CD4-positive, alpha-beta T cell treated with Interleukin-2 at 100 ng/mL for 4 hours (primary cell): ENCODE measurements at places on chromosomes 6 and 20.

DNA sequence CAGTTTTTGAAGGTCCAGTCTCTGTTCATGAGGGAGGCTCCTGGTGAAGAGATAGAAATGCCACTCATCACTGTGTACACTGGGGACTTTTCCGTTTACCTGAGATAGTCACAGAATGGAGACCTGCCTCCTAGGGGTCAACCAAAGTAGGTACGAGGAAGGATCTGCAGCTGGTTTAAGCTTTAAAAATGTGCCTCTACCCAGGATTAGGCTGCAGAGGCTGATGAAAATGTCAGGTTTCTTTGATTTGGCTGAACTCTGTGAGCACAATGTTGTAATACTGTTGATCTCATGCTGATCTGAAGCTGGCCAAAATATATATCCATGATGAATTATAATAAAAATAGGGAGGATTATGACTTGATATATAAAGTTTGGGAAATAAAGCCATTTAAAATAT is 182.7 kb downstream of the ADAT2 start:
- DNase-seq, result no peak

GRCh38 chr6:140977403-140977802 is 1155.3 kb upstream of the GJE1 start:
- no peak for DNase-seq

- no peak for DNase-seq
Measured at GRCh38 chr20:34880215-34880850, 3.9 kb downstream of the ACSS2 start.

DNA sequence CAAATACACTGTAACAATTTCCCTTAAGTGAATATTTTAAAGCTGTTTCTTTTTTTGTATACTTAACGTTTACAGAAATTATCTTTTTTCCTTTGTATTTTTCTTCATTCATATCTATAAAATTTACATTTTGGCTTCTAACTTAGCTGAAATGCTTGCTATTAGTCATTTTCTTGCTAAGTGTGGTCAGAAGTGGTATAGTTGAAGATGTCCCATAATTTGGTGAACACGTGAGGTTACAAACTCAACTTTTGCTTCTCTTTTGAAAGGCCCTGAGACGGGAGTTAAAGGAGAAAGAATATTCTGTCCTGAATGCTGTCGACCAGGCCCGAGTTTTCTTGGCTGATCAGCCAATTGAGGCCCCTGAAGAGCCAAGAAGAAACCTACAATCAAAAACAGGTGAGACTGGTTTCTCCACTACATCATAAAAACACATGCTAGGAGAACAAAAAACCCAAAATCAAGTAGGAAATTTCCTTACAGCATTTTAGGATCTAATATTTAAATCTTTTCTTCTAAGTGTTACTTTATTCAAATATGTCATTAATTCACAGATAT is 445.0 kb downstream of the UTRN start:
- DNase-seq, result no peak

GRCh38 chr6:55496201-55496600 is 82.8 kb downstream of the HMGCLL1 start:
- no peak for DNase-seq

GRCh38 chr6:152218887-152219286 is 411.4 kb downstream of the ESR1 start:
- DNase-seq, result no peak

- no peak for DNase-seq
Measured at GRCh38 chr6:46963626-46964025, 41.9 kb upstream of the ADGRF5 start.

DNA sequence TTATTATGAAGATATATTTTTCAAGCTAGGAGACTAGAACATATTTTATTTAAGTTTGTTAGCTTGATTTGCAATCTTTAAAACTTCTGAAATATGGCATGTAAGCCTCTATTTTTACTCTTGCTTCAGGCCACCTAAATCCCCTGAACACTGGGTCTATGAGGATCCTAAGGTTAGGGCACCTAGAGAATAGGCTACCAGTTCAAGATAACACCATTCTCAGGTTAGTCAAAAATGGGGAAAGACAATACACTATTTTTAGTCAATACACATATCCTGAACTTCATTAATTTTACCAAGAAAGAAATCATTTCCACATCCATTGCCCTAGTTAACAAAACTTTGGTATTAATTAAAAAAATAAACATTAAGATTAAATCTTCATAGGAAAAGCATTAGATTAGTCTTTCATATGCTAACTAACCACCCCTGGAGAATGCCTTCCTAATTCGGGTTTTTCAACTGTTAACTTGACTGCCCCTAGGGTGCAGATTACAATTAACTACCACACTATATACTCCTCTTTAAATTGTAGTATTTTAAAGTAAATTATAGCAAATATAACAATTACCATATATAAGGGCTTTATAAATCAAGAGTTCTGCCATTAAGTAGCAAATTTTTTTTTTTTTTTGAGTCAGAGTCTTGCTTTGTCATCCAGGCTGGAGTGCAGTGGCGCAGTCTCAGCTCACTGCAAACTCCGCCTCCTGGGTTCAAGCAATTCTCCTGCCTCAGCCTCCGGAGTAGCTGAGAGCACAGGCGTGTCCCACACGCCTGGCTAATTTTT is 6.7 kb upstream of the HSF2 start:
- no peak for DNase-seq

GRCh38 chr6:34146021-34146782 is at the start of gene GRM4:
Gene GRM4, minus strand, starts transcription at chr6:34146087. Its CDS starts 12,591 bp downstream, at chr6:34133496.
- no peak for DNase-seq

GRCh38 chr6:133977983-133978895 is 25.2 kb downstream of the TBPL1 start:
- no peak for DNase-seq

DNA sequence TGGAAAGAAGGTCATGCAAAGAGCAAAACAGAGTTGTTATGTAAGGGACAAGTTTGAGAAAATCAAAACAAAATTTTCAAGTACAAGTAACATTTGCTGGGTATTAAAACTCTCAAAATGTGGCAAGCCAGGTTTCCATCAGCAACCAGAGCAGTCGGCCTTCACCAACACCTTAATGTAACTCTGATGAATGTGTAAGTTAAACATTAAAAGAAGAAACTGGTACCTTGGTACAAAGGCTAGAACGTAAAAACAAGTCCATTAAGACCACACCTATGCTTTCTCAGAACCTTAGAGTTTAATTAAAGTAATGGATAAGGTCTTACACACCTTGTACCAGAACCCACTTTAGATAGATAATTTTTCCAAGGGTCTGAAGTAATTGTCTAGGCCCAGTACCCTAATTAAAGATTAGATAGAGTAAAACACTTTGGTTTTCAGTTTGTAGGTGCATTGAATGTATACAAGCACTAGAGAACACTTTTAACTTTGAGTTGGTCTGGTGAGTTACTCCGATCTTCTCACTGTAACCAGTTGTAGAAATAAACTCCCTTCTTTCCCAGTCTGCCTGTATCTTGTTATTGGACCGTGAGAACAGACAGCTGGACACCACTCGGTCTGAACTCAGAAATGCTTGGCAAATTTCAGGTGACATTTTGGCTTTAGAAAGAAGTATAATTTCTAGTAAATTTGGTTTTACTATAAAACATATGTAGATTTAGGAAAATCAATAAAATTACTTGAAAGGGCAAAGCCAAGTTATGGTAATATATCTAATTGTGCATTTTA is 319.4 kb downstream of the HTR1B start:
- DNase-seq, result no peak

- DNase-seq, result no peak
Measured at GRCh38 chr20:17761604-17762003, 61.8 kb downstream of the BANF2 start.

DNA sequence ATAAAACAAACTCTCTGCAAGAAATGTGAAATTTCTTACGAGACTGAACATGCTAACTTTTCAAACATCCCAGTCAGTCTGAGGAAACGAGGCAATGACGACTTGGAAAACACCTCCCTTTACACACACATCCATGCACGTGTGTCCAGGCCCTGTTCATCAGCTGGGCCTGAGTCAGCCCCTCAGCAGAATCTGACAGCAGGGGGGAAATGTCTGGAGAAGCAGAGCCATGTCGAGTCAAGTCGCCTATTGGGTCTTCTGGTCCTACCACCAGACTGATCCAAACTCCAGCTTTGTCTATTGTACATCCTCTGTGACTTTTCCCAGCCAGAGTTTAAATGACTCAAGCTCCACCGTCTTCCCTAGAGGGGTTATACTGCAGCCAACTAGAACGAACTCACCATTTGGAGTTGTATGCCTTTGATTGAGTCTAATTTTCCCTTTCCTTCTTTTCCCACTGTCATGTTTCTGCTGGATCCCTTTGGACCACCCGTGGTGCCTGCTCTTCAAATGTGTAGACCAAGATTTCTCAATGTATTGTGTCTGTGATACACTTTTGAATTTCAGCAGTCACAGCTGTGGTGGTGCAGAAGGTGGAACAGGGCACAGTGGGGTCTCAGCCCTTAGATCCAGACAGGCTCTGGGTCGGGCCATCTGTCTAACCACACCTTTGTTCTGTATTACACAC is 254.0 kb downstream of the CDC5L start:
- no peak for DNase-seq

DNA sequence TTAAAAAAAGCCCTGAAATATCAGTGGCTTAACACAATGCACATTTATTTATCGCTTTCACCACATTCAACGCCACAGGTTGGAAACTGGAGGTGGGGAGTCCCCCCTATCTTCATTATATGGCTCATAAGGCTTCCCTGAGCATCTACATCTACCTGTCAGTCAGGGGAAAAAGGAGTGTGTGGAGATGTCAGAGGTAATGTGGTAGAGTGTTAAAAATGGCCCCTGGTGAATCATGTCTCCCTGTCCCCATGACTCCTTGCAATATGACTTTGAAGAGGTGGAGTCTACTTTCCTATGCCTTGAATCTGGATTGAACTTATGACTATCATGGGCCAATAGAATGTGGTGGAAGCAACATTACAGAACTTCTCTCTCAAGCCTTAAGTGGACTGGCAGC is 65.5 kb upstream of the BTBD3 start:
- DNase-seq, result no peak

- DNase-seq, result peak; percentile 51
Measured at GRCh38 chr6:7723041-7723447, 2.9 kb upstream of the BMP6 start.

DNA sequence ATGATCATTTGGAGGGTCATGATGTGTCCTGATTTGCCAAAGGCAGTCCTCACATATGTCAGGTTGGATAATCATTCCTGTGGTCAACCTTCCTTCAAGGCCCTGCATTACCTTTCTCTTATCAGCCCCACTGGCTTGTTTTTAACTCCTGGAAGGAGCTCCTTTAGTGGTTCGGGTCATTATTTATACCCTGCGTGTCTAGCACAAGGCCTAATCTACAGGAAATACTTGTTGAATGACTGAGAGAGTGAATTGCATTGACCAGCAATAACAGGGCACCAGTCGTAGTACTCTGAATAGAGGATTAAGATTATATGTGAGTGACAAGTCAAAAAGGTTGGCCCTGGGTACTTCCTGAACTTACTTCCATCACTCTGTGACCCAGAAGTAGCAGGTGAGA is 4.5 kb downstream of the HIVEP2 start:
- DNase-seq, result no peak

DNA sequence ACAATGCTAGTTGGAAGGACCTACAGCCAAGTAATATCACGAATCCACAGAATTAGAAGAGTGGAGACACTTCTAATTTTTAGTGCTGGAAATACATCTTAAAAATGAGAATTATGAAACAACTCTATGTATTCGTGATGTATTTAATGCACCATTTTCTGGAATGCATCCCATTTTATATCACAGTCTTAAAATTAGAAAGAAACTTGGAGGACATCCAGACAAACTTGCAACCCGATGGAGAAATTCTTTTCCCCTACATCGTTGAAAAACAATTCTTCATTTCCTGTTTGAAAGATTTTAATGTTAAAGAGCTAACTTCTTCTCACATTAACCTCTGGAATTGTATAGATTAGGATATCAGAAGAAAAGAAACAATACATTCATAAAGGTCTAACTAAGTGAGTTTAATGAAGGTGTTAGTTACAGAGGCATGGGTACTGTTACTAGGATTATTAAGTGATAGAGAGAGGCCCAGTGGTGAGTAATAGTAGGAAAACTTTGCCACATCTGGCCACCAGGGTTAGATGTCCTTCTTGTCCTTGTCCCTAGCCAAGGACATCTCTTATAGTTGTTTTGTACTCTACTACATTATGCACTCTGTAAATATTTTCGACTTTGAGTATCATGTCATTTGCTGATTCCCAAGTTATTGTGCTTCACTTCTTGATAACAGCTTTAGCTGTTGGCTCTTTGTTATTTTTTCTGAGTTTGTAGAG is 502.4 kb upstream of the PTCHD4 start:
- DNase-seq, result no peak

- DNase-seq, result no peak
Measured at GRCh38 chr6:42086046-42087035, 36.0 kb downstream of the TAF8 start.

DNA sequence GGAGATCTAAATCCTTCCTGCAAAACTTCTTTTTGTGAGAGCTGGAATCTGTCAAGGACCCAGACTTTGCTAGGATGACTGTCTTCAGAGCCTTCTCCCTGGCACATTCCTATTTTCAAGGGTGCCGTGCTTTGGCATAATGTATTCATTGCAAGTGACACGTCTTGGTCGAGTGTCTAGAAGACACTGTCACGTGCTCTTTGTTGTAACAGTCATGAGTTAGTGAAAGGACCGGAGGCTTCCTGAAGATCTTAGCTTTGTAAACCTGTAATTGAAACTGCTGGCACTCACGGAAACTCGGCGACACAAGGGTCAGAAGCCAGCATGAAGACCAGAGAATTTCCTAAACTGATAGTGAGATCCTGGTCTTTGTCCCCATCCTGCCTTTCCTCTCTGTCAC is 19.7 kb upstream of the TAGAP start:
- peak; percentile 30 for DNase-seq

- DNase-seq, result no peak
Measured at GRCh38 chr6:46217671-46218131, 46.9 kb upstream of the ENPP5 start.

GRCh38 chr6:89281779-89282246 is 33.3 kb downstream of the GABRR2 start:
- peak; percentile 50 for DNase-seq

DNA sequence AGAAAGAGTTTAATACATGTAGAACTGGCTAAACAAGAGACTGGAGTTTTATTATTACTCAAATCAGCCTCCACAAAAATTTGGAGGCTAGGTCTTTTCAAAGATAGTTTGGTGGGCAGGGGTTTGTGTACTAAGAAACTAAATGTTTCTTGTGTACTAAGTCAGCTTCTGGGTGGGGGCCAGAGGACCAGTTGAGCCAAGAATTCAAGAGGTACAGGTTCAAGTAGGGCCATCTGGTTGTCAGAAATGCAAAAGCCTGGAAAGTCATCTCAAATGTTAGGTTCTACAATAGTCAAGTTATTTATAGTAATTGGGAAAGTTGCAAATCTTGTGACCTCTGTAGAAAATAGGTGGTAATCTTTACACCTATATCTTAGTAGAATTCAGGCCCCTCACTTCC is 51.7 kb downstream of the CEP43 start:
- DNase-seq, result no peak

- DNase-seq, result no peak
Measured at GRCh38 chr20:63457737-63458136, 14.7 kb downstream of the KCNQ2 start.

- no peak for DNase-seq
Measured at GRCh38 chr20:42313704-42314103, 695.5 kb upstream of the CHD6 start.
